ENCODE measurements at places on chromosomes 13 and 19. TPM values are rescaled to one million over a fixed set of nuclear protein-coding genes. Genes with fewer than 3 reads are reported as not detected.

DNA sequence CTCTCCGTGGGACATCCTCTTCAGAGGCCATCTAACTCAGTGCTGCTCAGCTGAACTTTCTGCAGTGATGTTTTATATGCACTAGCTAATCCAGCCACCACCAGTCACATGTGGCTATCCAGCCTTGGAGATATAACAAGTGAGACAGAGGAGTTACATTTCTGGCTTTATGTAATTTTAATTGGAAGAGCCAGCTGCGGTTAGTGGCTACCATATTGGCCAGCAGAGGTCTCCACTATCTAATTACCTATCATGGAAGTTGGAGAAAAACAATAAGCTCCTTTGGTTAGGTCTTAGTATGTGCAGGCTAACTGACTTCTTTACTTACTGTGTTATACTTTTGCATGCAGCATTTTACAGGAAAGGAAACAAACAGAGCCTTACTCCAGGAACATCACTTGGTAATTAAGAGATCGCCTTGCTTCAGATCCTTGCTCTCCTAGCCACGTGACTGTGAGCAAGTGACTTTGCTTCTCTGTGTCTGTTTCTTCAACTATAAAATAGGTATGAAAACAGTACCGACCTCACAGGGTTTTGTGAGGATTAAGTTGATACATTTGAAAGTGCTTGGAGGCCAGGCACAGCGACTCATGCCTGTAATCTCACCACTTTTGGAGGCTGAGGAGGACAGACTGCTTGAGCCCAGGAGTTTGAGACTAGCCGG is 1.6 kb upstream of the KLK10 start:
- H3K27me3 ChIP-seq = peaks cover 73% of the 10 kb centered on the region
- no peaks in the 10 kb centered on the region for H3K36me3 ChIP-seq
- no peak for DNase-seq
- peak overlapping the region; percentile 59 for H3K4me3 ChIP-seq

The NLRP4 gene
- not detected for total RNA-seq

GRCh38 chr13:40179445-40180281 is 486.8 kb downstream of the FOXO1 start:
- no peak overlapping the region for H3K4me3 ChIP-seq
- DNase-seq = no peak
- peaks cover 4% of the 10 kb centered on the region for H3K27me3 ChIP-seq
- H3K4me1 ChIP-seq = peaks cover 12% of the 10 kb centered on the region

The SHISA2 gene
- total RNA-seq = 10.0 TPM

- no peak overlapping the region for H3K4me3 ChIP-seq
- H3K36me3 ChIP-seq = no peaks in the 10 kb centered on the region
- DNase-seq = no peak
These were observed 7.7 kb downstream of the CEACAM16 start for GRCh38 chr19:44706506-44707236.

The ARHGAP33 gene
- 16.3 TPM for total RNA-seq

DNA sequence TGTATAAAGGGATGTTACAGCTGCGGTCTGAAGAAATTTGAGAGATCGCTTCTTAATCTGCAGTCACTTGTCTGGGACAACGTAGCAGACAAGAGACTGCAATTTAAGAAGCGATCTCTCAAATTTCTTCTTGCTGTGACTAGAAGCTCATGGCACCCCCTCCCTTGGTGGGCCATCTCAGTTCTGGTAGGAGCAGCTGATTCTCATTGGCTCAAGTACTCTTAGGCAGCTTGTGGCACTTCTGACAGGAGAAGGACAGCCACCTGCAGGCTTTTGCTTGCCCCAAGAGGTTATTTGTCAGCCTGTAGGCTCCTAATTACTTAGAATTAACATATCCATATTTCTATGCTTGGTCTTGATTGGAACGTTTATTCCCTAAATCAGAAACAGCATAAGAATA is 503.0 kb downstream of the DCT start:
- DNase-seq = no peak
- H3K4me3 ChIP-seq = no peak overlapping the region
- H3K27ac ChIP-seq = no peak overlapping the region
- no peaks in the 10 kb centered on the region for H3K27me3 ChIP-seq

The ZNF146 gene
- 110 TPM for total RNA-seq

- H3K36me3 ChIP-seq = peaks cover 8% of the 10 kb centered on the region
- DNase-seq = no peak
- peaks cover 12% of the 10 kb centered on the region for H3K4me1 ChIP-seq
- peaks cover 29% of the 10 kb centered on the region for H3K27me3 ChIP-seq
- peak overlapping the region; percentile 77 for H3K4me3 ChIP-seq
These were observed 8.3 kb upstream of the SHISA7 start for GRCh38 chr19:55451163-55451964.

The RXFP2 gene
- not detected for total RNA-seq

GRCh38 chr13:109668433-109669233 is 117.8 kb downstream of the IRS2 start:
- no peak overlapping the region for H3K4me3 ChIP-seq
- H3K4me1 ChIP-seq = peaks cover 33% of the 10 kb centered on the region
- H3K36me3 ChIP-seq = no peaks in the 10 kb centered on the region

DNA sequence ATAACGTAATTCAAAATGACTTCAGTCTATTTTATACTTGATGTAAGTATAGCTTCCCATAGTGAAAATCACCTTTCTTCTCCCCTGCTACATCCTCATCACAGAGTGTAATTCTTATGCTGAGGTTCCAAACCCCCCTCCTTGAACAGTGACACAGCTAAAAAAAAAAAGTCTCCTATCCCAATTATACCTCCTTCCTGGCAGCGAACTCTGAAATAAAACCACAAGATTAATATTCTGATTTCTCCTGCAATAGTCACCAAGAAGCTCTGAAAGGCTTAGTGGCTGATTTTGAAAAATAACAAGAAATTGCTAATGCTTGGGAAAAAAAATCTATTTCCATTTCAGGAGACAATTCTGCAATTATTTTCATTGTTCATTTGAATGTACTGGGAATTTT is 36.3 kb downstream of the EFNB2 start:
- DNase-seq = no peak
- H3K27ac ChIP-seq = no peak overlapping the region
- H3K36me3 ChIP-seq = peaks cover 35% of the 10 kb centered on the region

The KLK4 gene
- total RNA-seq = not detected

GRCh38 chr19:18205200-18205892 is 1.5 kb upstream of the RAB3A start:
- peak overlapping the region; percentile 96 for H3K4me3 ChIP-seq
- no peak for DNase-seq
- no peaks in the 10 kb centered on the region for H3K36me3 ChIP-seq
- H3K27ac ChIP-seq = peak overlapping the region; percentile 96
- peaks cover 11% of the 10 kb centered on the region for H3K27me3 ChIP-seq
- peaks cover 8% of the 10 kb centered on the region for H3K4me1 ChIP-seq

The FBXL3 gene
- 28.7 TPM for total RNA-seq

DNA sequence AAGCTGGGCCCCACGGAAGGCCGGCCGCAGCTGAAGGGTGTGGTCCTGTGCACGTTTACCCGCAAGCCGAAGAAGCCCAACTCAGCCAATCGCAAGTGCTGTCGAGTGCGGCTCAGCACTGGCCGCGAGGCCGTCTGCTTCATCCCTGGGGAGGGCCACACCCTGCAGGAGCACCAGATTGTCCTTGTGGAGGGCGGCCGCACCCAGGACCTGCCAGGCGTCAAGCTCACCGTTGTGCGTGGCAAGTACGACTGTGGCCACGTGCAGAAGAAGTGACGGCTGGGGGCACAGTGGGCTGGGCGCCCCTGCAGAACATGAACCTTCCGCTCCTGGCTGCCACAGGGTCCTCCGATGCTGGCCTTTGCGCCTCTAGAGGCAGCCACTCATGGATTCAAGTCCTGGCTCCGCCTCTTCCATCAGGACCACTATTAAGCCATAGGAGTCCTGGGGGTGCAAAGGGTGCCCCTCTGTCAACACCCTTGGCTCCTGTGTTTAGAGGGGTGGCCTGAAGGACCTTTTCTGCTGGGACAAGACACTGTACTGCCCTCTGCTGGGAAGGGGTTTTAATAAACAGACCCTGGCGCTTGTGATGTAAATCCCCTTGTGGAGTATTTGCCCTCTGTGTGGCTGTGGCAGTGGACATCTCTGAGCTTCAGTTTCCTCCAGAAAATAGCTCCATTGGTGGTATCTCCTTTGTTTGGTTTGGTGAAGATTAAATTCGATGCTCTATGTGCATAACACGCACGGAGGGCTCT is 1.9 kb downstream of the MRPS12 start:
- no peak for DNase-seq
- H3K4me3 ChIP-seq = peak overlapping the region; percentile 62
- no peaks in the 10 kb centered on the region for H3K27me3 ChIP-seq
- peak overlapping the region; percentile 21 for H3K27ac ChIP-seq

DNA sequence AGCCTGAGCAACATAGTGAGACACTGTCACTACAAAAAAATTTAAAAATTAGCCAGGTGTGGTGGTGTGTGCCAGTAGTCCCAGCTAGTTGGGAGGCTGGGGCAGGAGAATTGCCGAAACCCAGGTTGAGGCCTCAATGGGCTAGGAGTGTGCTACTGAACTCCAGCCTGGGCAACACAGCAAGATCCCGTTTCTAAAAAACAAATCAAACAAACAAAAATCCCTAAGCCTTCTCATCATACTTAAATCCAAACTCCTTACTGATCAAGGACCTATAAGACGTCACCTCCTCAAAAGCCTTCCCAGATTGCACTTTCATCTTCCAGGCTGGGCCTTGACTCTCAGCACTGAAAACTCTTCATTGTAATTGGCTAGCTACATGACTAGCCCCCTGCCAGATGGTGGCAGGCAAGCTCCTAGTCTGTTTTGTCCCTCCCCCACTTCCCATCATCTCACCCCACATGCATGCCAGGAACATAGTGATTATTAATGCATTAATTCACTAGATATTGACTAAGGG is 17.5 kb upstream of the NANOS3 start:
- H3K4me1 ChIP-seq = peaks cover 26% of the 10 kb centered on the region
- DNase-seq = no peak
- H3K27ac ChIP-seq = peak overlapping the region; percentile 33
- H3K36me3 ChIP-seq = no peaks in the 10 kb centered on the region
- H3K27me3 ChIP-seq = peaks cover 5% of the 10 kb centered on the region
- no peak overlapping the region for H3K4me3 ChIP-seq

The VSTM1 gene
- not detected for total RNA-seq

- H3K4me1 ChIP-seq = no peaks in the 10 kb centered on the region
- no peak overlapping the region for H3K27ac ChIP-seq
- no peak overlapping the region for H3K4me3 ChIP-seq
- H3K36me3 ChIP-seq = peaks cover 4% of the 10 kb centered on the region
- H3K27me3 ChIP-seq = no peaks in the 10 kb centered on the region
These were observed 342.2 kb downstream of the DACH1 start for GRCh38 chr13:71524613-71525304.

GRCh38 chr19:35741203-35741515 is 1.1 kb downstream of the IGFLR1 start:
- H3K36me3 ChIP-seq = peaks cover 4% of the 10 kb centered on the region
- no peaks in the 10 kb centered on the region for H3K27me3 ChIP-seq
- H3K4me1 ChIP-seq = peaks cover 14% of the 10 kb centered on the region
- DNase-seq = no peak
- peak overlapping the region; percentile 90 for H3K4me3 ChIP-seq

The GFY gene
- not detected for total RNA-seq

DNA sequence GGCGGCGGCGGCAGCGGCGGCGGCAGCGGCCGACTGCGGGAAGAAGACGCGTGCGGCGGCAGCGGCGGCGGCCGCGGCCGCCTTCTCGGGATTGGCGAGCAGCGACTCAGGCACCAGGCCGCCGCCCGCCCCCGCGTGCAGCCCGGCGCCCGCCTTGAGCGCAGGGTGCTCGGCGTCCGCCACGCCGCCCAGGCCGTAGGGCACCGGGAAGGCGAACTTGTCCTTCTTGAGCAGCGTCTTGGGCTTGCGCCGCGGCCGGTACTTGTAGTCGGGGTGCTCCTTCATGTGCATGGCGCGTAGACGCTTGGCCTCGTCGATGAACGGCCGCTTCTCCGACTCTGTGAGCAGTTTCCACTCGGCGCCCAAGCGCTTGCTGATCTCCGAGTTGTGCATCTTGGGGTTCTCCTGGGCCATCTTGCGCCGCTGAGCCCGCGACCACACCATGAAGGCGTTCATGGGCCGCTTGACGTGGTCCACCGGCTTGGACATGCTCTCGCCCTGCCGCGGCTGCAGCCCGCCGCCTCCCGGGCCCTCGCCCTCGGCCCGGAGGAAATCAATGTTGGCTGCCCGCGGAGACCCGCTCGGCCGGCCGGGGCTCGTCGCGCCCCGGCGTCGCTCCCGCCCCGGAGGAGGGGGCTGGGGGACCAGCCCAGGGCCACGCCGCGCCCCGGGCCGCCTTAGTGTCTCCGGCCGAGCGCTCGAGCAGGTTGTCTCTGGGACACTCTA is 621 bp downstream of the SOX21 start:
- no peaks in the 10 kb centered on the region for H3K36me3 ChIP-seq
- no peak for DNase-seq
- peaks cover 85% of the 10 kb centered on the region for H3K27me3 ChIP-seq

- no peak overlapping the region for H3K4me3 ChIP-seq
- H3K4me1 ChIP-seq = peaks cover 4% of the 10 kb centered on the region
- H3K27me3 ChIP-seq = no peaks in the 10 kb centered on the region
- no peak for DNase-seq
These were observed 8.7 kb upstream of the SPC24 start for GRCh38 chr19:11164296-11164695.

The PSG6 gene
- total RNA-seq = not detected

The MUC16 gene
- 342 TPM for total RNA-seq

The TEX29 gene
- 0.62 TPM for total RNA-seq
